ENCODE measurements at places on chromosomes 6 and 20.

- DNase-seq = no peak
Measured at GRCh38 chr20:40650707-40651106, 38.3 kb downstream of the MAFB start.

GRCh38 chr20:37584238-37584807 lies 56.6 kb upstream of the BLCAP start:
- DNase-seq = no peak

- no peak for DNase-seq
Measured at GRCh38 chr6:27545271-27546046, 72.6 kb upstream of the ZNF184 start.

- no peak for DNase-seq
Measured at GRCh38 chr20:61958773-61959700, 106.6 kb downstream of the TAF4 start.

DNA sequence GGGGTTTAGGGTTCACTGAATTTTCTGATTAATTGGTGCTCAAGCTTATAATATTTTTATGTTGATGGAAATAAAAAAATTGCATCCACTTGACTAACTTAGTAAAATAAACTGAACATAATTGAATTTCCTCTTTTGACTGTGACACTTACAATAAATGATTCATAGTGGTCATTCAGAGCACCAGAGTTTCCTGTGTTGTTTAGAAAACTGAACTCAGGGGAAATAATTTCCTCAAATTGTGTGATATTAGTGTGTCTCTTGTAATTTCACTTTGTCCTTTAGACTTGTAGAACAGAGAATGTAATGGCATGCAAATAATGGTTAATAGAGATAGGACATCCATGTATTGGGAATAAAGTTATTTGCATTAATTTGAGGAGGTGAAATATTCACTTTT lies 319.7 kb upstream of the MAN1A1 start:
- no peak for DNase-seq

DNA sequence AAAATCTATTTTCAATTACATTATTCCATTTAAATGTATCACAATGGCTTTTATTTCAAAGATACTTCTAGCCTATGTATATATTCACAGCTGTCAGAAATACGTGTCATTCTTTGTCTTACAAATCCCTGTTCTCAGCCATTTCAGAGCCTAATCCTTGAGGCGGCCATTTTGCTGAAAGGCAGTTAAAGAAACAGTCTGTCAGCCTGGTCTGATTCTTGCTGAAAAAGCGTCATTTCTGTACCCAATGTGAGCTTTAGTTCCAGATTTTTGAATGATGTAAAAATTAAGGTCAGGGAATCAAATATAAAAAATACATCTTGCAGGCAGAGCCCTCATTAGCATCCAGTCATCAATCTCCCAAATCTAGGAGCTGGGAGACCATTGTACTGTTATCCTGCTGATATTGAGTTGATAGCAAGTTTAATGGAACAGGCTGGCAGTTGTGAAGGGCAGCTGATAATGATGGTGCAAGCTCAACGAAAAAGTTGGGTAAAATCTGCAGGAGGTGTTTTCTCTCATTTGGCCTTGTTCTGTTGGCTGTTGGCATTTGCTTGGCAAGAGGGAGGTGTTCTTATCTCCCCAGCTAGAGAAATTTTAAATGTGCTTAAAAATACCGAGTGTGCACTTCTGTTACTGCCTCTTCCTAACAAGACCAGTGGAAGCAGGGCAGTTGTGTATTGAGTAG lies 314.8 kb downstream of the SOX4 start:
- DNase-seq = no peak

DNA sequence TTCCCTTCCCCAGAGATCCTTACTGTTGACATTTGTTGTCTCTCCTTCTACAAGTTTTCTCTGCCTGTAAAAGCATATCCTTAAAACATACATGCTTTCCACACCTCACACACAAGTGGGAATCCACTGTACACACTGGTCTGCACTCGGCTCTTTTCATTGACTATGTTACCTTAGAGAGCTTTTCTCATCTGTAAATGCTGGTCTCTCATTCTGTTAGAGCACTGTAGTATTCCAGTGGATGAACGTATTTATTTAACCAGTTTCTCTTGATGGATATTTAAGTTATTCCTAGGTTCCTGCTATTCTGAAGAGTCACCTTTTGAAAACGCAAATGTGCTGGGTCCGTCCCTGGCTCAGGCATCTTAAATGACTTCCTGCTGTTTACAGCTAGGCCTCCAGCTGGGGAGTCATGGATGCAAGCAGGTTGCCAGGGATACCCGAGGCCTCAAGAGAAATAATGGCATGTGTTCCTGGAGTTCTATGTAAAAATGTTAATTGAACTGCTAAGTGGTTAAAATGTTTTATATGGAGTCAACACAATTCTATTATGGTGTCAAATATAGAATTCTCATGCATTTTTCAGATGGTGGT lies 61.1 kb upstream of the TGM3 start:
- no peak for DNase-seq

DNA sequence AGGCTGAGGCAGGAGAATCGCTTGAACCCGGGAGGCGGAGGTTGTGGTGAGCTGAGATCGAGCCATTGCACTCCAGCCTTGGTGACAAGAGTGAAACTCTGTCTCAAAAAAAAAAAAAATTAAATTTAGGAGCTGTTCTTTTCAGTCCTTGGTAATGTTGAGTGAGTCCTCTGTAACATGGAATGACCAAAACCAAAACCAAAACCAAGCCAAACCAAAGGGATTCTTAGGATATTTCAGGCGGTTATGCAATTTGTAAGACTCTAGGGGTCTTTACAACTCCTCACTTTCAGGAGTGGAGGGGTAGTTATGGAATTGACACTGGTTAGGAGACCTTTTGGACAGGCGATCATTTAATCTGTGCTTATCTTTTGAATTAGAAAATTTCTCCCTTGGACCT lies 15.8 kb downstream of the TIAM2 start:
- DNase-seq = no peak

GRCh38 chr6:6771964-6772363 lies 183.4 kb downstream of the LY86 start:
- no peak for DNase-seq

DNA sequence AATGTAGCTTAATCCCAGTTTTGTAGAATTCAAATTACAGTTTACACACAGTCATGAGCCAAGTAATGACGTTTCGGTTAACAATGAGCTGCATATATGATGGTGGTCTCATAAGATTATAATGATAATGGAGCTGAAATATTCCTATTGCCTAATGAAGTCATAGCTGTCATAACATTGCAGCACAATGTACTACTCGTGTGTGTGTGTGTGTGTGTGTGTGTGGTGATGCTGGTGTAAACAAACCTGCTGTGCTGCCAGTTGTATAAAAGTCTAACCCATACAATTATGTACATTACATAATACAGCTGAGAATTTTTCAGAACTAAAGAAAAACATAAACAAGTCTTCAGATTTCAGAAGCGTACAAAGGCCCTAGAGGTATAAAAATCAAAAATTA lies 66.7 kb upstream of the ARID1B start:
- DNase-seq = no peak

GRCh38 chr20:23105193-23105592 lies 19.1 kb upstream of the CD93 start:
- DNase-seq = no peak

GRCh38 chr20:44390280-44390679 lies 34.8 kb downstream of the HNF4A start:
- no peak for DNase-seq

DNA sequence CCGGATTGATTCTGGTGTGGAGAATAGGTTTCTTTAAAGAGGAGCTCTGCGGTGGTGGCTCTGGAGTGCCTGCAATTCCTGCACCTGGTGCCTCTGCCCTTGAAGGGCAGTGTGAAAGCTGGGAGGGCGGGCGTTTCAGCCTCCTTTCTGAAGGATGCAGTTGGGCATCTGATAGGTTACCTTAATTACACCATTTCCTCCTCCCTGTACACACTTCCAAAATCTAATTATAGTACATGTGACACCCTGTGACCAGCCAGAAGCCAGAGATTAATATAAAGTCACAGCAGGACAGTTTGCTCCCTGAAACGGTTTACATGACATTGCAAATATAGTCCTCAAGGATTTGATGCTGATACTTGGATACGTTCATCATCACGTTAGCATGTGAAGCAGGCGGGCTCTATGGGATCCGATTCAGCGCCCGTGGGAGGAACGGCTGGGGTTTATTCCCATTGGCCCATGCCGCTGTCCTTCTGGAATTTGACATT lies 548.2 kb downstream of the QKI start:
- DNase-seq = no peak

GRCh38 chr6:105313211-105313610 lies 89.7 kb downstream of the PREP start:
- no peak for DNase-seq

DNA sequence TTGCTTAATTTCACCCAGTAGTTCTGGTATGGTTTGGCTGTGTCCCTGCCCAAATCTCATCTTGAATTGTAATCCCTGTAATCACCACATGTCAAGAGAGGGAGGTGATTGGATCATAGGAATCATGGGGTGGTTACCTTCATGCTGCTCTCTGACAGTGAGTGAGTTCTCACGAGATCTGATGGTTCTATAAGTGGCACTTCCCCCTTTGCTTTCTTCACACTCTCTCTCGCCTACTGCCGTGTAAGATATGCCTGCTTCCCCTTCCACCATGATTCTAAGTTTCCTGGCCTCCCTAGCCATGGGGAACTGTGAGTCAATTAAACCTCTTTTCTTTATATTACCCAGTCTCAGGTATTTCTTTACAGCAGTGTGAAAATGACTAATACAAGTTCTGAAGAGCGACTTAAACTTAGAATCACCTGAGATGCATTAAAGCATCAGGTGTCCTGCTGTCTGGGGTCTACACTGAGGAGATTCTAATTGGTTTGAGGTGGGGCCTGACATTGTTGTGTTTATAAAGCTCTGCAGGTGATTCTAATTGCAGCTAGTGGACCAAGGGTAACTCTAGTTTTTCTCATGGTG lies 82.1 kb upstream of the DTNBP1 start:
- no peak for DNase-seq

DNA sequence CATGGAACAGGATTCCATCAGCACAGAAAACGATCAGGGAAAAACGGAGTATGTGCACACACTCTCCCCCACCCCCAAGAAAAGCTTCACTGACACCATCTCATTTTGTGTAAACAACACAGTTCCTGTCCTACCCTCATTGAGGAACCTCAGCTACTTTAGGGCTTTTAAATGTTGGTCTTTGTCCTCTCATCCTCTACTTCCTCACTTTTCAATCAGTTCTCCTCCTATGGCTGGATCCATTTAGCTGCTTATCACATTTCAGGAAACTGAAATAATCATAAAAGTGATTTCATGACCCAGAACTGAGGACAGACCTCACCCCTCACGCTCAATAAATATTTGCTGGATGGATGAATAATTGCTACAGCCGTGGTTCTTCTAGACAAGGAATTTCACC lies 33.1 kb upstream of the PNRC1 start:
- DNase-seq = no peak

DNA sequence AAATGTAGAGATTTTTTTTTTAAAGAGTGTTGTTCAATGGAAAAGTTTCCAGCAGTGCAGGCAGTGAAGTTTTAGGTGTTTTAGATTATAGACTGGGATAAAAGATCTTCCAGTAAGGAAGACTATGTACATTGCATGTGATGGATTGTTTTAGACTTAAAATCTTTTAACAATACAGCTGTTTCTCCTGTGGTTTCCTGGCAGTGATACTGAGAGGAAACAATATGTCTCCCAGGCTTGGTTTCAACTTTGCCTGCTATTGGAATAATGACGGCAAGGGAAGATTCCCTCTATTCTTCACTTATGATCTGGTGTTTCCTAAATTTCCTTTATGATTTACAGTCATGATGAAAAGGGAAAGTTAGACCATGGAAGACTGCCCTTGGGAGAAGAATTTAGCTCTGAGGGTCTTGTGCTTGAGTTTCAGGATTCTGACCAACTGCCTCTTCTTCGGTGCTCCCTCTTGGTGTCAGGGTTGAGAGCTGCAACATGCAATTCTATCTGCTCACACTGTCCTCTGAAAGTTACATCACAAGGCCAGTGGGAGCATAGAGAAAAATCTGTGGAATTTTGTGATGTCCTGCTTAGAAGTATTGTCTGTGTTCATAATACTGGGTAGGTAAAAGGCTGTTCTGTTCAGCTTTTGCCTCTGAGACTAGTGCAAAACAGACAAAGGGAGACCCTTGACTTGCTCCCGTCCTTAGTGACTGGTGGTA lies 262.8 kb upstream of the MAN1A1 start:
- DNase-seq = no peak

GRCh38 chr6:14518515-14519217 lies 401.1 kb downstream of the CD83 start:
- peak; percentile 49 for DNase-seq

DNA sequence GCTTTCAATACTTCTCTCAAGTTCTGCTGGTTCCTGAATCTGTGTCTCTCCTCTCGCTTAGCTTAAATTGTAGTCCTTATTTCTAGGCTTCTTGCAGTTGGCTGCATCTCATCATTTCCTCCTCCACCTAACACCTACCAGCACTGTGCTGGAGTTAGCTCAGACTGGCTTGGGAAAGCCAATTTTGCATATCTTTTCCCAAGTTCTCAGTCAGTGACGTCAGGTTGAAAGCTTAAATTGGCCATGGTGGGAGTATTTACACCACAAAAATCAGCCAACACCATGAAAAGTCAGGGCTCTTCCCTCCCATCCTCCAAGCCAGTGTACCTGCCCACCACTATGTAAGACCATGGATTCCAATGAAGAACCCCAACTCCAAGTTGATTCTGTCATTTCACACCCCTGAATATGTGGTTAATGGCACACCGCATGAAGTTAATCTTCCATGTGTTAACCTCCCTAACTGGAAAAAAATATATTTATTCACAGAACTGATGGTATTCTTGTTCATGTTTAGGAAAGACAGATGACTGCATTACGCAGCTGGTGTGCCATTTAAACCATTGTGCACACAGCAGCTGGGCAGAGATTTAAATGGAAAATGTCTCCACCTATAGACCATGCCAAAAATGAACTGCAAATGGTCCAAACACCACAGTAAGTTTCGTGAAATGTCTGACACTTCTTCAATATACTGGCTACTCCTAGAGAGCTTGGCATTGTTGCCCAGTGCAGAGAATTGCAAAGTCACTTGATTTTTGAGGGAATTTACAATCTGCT lies 274.1 kb upstream of the MAP3K7 start:
- no peak for DNase-seq

DNA sequence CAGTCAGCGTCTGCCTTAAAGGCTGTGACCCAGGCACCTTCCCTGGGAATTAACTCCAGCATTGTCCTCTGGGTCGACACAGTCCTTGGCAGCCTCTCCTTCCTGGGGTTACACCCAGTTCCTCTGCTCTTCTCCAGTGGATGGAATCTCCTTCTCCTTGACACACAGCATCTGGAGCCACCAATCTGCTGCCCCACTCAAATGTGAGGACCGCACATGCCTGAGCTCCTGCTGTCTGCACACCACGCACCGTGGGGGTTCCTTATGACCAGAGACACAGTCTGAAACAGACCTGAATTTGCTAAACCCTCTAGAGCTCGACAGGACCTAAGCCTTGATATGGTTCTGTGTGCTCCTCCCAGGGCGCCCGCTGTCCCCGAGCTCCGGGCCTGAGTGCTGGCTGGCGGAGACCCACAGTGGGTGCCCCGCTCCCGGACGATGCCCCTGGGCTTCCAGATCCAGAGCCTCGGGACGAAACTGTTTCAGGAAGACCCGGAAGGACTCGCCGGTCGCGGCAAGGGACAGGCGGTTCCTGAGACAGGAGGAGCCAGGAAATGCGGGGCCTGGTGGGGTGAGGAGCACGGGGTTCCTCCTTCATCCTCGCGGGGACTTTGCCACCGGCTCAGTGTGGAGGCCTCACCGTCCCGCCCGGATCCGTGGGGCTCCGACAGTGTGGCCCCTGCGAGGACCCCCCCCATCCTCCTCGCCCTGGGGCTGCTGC lies 2.5 kb upstream of the RAET1G start:
- DNase-seq = no peak

Measured in D721Med (cell line).